Stimulated activated CD8-positive, alpha-beta memory T cell treated with anti-CD3 and anti-CD28 coated beads, Interleukin-4, amount 100 ng/mL, for 1 hour (primary cell): ENCODE measurements at places on chromosomes 2 and 18.

- no peak for DNase-seq
Observed at GRCh38 chr2:172967036-172967982, 108.3 kb upstream of the MAP3K20 start.

DNA sequence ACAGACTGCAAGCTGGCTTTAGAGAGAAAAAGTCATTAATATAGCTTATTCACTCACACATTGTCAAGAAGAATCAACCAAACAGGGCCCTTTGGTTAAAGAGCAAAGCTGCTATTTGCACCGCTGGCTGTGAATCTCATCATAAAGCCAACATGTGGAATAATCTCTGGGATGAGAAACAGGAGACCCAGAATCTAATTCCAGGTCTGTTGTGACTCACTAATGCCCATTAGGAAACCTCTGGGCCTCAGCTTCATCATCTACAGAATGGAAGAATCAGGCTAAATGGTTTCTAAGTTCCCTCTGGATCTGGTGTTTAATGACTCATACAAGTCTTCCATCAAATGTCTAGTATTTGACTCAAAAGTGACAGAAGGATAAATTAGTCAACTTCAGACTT, 591.7 kb upstream of the DDX18 start:
- no peak for DNase-seq

- DNase-seq: no peak
Observed at GRCh38 chr2:16554060-16554583, 111.5 kb downstream of the CYRIA start.

GRCh38 chr2:118380915-118381653, 292.8 kb downstream of the INSIG2 start:
- no peak for DNase-seq

- no peak for DNase-seq
Observed at GRCh38 chr2:224976629-224977525, 65.4 kb downstream of the DOCK10 start.

DNA sequence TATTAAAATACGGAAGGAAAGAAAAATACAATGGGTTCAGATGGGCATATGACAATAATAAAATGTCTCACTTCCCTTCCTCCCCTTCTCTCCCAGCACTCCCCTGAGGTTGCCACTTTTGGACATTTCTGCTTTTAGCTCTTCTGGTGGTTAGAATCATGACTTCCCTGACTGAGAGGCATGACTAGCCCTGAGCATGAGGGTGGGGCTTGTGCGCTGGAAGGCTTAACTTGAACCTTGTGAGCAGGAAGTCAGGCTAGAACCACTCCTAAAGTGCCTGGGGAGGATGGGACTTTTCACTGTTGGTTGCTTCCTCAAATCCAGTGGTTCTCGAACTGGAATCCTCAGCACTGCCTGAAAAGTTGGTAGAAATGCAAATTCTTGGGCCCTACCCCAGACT, 19.7 kb upstream of the ARHGAP25 start:
- no peak for DNase-seq

DNA sequence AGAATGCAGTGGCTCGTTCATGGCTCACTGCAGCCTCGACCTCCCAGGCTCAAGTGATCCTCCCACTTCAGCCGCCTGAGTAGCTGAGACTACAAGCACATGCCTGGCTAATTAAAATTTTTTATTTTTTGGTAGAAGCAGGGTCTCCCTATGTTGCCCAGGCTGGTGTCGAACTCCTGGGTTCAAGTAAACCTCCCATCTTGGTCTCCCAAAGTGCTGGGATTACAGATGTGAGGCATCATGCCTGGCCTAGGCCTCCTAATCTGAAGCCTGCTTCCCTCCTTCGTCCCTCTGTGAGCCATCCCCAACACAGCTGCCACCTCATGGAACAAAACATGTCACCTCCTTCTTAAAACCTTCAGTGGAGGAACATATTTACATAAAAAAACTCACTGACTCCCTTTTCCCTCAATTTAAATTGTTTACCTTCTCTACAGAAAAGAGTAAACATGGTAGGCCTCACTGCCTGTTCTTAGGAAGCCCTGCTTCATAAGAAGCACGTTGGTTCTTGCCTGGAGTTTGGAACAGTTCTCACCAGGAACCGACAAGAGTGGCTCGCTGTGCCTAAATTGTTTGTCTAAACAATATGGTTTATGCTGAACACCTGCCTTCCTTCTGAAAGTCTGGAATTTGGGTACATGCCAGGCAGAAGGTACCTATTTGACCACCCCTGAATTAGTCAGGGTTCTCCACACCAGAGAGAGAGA, 12.1 kb upstream of the RHOB start:
- DNase-seq: no peak

- DNase-seq: no peak
Observed at GRCh38 chr2:200662727-200663126, 76.9 kb downstream of the AOX1 start.

- DNase-seq: no peak
Observed at GRCh38 chr2:37827455-37827854, 97.6 kb upstream of the RMDN2 start.

DNA sequence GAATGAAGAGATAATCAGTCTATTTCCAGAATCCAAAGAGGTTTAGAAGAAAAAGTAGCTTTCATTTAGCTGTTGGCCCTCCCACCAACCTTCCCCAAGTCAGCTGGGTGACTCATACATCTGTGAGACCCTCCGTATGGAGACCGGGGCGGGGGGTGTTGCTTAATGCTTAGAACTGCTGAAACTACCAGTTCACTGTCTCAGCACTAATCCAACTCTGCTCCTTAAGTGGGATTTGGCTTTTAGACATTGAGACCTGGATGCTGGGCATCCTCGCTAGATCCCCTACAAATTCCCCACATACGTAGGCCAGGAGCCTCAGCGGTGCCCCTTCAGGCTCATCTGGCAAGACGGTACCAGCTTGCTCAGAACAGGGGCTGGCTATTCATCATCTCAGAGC, at the start of gene SAG:
Gene SAG (plus strand): TSS at position 252 of the 400 bp plus-strand sequence. CDS start 1,374 bp downstream, outside the sequence.
- no peak for DNase-seq

DNA sequence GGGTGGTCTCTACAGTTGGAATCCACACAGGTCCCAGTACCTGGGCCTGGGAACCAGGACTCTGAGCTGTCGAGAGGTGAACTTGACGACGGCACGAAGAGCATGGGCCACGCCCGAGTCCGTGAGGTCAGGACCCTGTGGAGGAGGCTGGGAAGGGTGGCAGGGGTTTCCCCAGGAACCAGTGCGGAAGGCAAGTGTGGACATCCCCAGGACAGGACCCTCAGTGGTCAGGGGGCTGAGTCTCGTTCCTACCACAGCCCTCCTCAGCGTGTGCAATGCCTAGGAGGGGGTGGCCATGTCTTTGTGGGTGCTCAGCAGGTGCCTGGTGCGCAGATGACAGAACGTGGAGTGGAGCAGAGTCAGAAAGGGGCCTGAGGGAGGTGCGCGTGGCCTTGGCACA, 335.6 kb upstream of the SALL3 start:
- no peak for DNase-seq

GRCh38 chr2:236582968-236583367, 13.3 kb downstream of the ACKR3 start:
- no peak for DNase-seq

- DNase-seq: no peak
Observed at GRCh38 chr18:135045-135444, 23.3 kb upstream of the USP14 start.

DNA sequence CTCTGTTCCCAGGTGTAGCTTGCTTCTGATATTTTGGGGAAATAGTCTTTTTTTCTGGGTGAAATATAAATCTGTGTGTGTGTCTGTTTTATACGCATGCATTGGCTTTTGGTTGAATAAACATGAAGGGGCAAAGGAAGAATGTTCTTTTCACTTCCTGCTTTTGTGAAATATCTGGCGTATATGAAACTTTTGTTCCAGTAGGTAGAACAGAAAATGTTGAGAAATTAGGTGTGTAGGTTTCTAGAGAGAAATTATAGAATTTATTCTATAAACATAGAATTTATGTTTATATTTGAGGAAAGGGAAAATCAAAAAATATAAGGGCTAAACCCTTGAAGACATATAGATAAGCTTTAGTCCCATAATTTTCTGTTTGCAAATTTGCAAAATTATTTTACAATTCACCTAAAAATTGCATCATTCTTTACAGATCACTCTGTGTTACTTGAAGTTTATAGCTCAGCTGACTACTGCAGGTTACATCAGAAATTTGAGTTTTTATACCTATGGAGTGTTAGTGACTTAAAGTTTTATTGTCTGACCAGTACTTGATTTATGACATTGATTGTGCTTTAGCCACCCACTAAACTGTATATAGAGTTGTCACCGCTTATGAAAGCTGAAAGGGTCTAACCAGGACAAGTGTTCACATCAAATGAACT, 116.1 kb downstream of the FAM117B start:
- no peak for DNase-seq
